ENCODE measurements at places on chromosomes 13 and 19.

GRCh38 chr13:42369071-42369797 is 97.3 kb downstream of the AKAP11 start:
- DNase-seq = no peak

GRCh38 chr13:73825143-73825542 is 309.1 kb downstream of the KLF12 start:
- DNase-seq = no peak

DNA sequence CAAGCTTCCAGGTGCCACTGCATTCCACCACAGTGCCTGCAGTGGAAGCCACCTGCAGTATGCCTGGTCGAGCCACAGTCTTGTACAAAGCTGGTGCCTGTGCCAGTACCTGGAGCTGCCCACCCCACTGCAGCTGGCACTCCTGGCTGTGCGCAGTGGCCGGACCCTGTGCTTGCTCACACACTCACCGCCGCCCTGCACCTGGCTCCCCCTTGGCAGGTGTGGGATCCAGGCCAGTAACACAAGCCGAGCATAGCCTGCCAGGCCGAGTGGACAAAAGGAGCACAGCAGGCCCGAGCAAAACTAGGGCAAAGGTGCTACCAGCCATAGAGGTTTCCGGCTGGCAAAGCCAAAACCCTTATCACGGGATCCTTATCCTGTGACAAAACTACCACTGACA is 18.5 kb downstream of the UGGT2 start:
- no peak for DNase-seq

DNA sequence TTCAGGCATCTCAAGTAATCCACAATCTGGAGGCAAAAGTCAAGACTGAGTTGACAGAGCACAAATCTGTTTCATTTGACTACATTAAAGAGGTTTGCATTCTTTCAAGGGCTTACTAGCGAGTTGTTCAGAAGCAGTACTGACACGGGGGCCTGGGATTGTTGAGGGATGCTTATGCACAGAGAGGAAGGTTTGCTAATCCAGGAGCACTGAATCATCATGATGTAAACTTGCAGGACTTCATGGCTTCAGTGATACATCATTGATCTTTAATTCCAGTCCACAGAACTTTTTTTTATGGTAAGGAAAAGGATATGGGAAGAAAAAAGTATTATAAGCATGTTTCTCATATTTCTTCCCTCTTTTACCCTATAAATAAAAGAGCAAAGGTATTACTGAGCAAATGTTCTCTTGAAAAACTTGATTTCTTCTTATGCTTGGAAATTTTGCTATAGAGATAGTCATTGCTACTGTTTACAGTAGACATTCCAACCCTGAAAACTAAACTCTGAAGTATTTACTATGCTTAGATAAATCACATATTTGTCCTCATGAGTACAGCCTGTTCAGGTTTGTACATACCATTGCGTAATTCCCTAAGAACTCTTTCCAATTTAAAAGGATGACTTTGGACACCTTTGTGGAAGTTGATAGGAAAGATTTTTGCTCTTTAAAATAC is 65.8 kb upstream of the KPNA3 start:
- no peak for DNase-seq

- no peak for DNase-seq
These were observed 26.2 kb downstream of the ZNF160 start for GRCh38 chr19:53076984-53077383.

DNA sequence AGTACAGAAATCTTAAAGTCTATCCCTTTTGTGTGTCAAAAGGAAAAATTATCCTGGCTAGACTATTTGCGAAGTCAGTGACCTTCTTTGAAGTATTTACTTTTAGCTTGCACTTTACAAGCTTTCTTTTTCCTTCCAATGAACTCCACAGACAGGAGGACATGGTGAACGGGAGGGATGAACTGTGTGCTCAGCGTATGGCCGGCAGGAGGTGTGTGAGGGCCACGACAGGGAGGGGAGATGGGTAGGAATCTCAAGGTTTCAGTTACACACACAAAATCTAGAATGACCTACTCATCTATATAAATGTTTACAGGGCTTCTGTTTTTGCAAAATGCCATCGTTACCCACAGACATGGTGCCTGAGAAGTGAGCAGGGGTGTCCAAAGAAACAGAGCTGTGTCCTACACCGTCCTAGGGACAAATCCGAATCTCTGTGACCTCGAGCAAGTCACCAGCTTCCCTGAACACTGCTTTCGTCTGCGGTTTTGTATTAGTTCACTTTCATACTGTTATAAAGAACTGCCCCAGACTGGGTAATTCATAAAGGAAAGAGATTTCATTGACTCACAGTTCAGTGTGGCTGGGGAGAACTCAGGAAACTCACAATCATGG is 537.2 kb downstream of the LIG4 start:
- no peak for DNase-seq

DNA sequence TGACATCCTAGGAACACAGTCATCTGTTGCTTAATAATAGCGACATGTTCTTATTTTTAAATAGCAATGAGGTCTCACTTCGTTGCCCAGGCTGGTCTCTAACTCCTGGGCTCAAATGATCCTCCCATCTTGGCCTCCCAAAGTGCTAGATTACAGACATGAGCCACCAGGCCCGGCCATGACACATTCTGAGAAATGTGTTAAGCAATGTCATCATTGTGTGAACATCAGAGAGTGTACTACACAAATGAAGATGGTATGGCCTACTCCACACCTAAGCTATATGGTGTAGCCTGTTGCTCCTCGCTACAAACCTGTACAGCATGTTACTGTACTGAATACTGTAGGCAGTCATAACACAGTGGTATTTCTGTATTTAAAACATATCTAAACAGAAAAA is 24.6 kb upstream of the GARRE1 start:
- DNase-seq = no peak

- DNase-seq = no peak
These were observed 144.8 kb downstream of the FLT1 start for GRCh38 chr13:28349907-28350654.

DNA sequence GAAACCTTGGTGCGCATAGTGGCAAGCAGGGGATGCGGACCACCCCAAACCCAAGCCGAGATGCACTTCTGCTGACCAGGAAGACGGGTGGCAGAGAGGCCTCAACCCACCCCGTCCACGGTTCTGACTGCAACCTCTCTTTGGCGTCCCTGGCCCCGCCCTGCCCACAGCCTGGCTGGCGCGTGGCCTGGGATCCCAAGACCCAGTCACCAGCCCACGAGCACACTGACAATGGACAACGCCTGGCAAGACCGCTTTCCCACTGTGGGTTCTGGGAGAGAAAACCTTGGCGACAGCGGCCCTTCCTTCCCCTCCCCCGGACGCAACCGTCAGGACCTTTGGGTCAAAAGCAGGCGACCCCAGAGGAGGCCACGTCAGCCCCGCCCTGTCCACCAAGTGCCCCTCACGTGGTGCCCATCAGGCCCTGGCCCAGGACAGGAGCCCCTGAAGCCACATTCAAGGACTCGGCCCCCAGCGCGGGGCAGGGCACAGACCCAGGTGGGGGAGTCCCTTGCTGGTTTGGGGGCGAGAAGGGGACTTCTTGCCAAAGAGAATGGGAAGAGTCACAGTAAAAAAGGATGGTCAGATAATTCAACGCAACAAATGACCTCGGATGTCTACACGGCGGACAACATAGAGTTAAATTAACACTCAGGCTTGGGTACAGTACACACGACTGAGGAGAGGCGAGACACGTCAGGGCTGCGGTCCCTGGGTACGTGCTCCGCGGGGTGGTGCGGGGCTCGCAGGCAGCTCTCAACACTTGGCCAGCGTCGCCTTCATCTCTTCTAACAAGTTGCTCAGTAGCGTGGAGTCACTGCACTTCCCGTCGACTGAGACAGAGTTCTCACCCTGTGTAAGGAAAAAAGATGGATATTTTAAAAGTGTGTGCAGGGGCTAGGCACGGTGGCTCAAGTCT is 5.0 kb downstream of the IZUMO4 start:
- no peak for DNase-seq

GRCh38 chr13:112071723-112072533 is 5.0 kb downstream of the SOX1 start:
- no peak for DNase-seq

- no peak for DNase-seq
These were observed 1405.1 kb downstream of the PCDH9 start for GRCh38 chr13:65825039-65825438.

- DNase-seq = no peak
These were observed 366.8 kb downstream of the DLEU7 start for GRCh38 chr13:50476577-50477285.

- DNase-seq = no peak
These were observed 667 bp downstream of the ZNF878 start for GRCh38 chr19:12052091-12052496.

DNA sequence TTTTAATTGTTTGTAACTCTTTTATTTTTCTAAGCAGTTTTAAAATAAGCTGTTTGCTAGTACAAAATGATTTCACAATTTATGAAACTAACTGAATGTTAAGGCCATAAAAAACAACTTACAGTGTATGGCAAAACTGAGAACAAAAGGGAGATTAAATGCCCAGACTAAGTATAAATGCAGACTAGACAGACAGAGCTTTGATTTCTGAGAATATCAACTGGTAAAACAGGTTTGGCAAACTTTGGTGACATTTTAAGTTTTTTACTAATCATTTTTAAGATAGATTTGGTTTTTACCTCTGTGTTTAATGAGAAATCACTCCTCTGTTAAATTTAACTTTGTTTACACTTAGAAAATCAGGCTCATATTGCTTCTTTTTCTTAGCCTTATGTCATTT is 127.5 kb upstream of the KLF5 start:
- DNase-seq = no peak

- no peak for DNase-seq
These were observed 1372.1 kb downstream of the PCDH9 start for GRCh38 chr13:65857942-65858565.

- no peak for DNase-seq
These were observed 543.4 kb downstream of the SUCLA2 start for GRCh38 chr13:47457626-47458025.

- DNase-seq = peak; percentile 39
These were observed 568 bp downstream of the ATP11A start for GRCh38 chr13:112690283-112690929.

DNA sequence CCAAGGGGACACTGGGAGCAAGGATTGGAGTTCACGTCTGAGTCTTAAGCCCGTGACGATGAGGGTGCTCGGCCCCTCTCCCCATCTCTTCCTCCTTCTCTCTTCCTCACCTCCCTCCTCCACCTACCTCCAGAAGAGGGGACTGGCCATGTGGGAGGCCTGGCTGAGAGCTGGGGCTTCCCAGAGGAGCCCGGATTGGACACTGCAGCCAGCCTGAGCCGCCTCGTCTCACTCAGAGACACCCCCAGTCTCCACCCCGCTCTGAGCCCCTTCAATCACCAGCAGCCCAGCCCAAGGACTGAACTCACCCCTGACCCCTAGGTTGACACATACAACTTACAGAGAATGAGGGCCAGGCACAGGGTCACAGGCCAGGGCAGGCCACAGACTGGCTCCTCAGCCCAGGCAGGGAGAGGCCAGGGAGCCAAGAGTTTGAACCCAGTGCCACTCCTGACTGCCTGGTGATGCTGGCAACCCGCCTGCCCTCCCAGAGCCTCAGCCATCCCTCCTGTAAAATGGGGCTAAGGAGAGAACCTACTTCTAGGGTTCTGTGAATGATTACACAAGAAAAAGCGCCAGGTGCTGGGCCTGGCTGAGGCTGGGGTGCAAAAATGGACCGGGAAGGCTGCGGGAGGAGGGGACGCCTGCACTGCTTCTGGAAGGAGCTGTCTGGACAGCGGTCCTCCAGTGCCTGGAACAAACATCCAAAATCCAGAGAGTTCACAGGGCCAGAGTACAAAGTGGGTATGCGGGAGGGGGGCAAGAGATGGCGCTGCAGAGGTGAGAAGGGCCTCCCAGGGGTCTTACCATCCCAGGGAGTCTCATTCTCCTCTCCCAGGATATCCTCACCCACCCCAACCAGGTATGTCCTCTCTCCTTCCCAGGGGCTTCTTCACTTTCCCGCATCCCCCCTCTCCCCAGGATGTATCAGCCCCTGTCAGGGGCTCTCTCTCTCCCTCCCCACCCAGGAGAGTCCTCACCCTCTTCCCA is 1.1 kb downstream of the CD79A start:
- no peak for DNase-seq

DNA sequence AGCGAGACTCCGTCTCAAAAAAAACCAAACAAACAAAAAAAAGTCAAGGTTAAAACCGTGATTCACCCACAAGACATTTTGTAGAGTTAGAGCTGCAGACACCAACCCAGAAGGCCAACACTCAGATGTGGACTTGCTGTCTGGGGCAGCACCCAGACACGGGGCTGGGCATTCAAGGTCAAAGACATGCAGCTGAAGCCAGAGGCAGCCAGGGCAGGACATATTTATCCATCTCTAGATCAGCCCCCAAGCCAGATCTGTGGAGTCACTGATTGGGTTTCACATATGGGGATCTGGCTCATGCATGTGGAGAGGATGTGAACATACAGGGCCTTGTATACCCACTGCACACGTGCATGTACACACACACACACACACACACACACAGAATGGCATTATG is 3.6 kb downstream of the KLK15 start:
- no peak for DNase-seq

DNA sequence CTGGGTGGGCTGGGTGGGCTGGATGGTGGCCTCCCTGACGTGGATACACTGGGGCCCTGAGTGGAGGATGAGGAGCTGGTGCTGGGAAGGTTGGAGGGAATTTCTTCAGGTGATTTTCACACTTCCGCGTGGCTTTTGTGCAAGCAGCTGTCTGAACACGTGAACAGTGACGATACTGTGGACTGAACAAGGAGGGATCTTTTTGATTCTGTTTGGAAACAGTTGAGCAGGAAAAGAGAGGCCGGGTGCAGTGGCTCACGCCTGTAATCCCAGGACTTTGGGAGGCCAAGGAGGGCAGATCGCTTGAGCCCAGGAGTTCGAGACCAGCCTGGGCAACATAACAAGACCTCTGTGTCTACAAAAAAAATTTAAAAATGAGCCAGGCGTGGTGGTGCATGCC is 9.1 kb upstream of the GTF2F1 start:
- DNase-seq = no peak

- no peak for DNase-seq
These were observed 444.3 kb downstream of the GPC6 start for GRCh38 chr13:93670866-93671265.

- no peak for DNase-seq
These were observed 18.8 kb downstream of the FAM216B start for GRCh38 chr13:42800109-42800643.

DNA sequence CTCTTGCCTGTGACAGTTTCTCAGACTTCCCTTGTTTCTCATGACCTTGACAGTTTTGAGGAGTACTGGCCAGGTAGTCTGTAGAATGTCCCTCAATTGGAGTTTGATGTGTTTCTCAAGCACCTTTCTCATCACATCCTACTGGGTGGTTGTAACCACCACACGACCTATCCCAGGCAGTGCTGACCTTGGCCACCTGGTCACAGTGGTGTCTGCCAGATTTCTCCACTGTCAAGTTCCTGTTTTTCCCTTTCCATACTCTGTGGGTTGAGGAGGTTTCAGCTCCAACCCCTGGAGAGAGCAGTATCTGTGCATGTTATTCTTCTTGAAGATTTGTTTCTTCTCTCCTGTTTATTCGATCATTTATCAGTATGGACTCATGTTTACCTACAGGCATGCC is 8.4 kb upstream of the UPF3A start:
- DNase-seq = no peak

DNA sequence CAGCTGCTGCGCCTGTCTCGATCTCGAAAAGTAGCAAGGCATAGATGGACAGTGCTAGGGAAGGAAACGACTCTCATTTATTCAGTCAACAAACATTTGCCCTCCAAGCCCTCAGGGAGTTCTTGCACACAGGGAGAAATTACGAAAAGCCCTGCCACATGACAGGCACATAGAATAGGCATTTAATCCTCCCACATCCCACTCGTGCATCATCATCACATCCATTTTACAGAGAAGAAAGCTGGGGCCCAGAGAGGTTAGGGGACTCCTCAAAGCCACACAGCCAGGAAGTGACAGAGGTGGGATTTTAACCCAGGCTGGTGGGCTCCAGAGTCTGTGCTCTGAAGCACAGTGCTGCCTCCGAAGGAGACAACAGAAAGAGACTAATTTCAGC is 11.6 kb downstream of the TMEM221 start:
- DNase-seq = no peak
